Stimulated activated CD8-positive, alpha-beta memory T cell treated with anti-CD3 and anti-CD28 coated beads, Interleukin-2, amount 100 ng/mL, for 1 hour (primary cell): ENCODE measurements at places on chromosomes 16 and 17.

GRCh38 chr16:23771027-23771426 is 16.2 kb downstream of the CHP2 start:
- DNase-seq: no peak

DNA sequence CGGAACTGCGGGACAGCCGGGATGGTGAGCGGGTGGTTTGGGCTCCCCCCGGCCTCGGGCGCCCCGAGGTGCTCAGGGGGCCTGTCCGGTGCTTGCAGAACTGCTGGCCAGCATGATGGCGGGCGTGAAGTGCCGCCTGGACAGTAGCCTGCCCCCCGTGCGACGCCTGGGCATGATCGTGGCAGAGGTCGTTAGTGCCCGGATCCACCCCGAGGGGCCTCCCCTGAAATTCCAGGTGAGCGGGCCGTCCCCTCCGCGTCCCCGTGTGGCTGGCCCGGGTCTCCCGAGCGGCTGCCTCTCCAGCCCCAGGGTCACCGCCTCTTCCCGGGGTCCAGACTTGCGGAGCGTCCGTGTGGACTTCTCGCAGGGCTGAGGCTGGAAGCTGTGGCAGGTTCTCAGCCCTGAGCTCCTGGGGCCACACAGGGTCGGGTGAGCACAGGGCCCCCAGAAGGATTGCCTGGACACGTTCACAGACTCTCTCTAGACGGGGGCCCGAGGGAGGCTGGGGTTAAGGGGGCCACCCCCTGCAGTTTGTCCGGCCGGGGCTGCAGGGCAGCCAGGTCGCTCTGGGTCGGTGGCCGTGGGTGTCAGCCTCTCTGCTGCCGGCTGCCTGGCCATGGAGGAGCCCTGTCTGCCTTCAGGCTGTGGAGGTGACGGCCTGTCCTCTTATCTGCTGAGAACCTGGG is 7.4 kb downstream of the TELO2 start:
- no peak for DNase-seq

DNA sequence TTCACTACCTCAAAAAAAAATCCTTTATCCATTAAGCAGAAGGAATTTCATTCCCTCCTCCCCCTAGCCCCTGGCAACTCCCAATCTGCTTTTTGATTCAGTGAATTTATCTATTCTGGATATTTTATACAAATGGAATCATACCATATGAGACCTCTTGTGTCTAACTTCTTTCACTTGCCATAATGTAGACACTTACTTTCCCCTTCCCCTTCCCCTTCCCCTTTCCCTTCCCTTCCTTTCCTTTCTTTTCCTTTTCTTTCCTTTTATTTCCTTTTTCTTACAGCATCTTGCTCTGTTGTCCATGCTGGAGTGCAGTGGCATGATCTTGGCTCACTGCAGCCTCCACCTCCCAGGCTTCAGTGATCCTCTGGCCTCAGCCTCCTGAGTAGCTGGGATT is 50.5 kb downstream of the PSMD12 start:
- no peak for DNase-seq

GRCh38 chr17:64920026-64920418 is 744 bp upstream of the LRRC37A3 start:
- DNase-seq: no peak

DNA sequence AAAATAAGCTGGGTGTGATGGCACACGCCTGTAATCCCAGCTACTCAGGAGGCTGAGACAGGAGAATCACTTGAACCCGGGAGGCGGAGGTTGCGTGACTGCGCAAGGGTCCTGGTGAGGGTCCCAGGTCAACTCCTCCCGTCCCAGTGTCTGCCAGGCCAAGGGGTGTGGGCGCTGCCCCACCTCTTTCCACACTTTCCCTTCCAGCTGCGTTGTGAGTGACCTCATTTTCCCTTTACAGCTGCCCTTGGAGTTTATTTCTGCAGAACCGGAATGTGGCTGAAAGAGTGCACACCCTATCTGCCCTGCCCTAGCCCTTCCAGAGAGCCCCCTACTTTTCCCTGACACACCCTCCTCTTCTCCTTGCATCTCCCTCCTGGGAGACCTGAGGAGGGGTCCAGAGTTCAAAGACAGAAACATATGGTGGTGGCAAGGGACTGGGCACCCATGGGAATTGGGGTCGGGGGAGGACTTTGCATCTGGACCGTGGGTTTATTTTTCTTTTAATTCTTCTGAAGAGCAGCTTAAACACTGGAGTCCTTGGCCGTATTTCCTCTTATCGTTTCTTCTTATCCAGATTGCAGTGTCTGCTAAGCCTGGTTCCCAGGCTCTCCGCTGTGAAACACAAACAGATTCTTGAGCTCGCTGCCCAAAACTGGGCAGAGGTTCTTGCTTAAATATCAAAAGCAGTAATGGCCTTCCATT is 20.9 kb downstream of the MRC2 start:
- DNase-seq: no peak

DNA sequence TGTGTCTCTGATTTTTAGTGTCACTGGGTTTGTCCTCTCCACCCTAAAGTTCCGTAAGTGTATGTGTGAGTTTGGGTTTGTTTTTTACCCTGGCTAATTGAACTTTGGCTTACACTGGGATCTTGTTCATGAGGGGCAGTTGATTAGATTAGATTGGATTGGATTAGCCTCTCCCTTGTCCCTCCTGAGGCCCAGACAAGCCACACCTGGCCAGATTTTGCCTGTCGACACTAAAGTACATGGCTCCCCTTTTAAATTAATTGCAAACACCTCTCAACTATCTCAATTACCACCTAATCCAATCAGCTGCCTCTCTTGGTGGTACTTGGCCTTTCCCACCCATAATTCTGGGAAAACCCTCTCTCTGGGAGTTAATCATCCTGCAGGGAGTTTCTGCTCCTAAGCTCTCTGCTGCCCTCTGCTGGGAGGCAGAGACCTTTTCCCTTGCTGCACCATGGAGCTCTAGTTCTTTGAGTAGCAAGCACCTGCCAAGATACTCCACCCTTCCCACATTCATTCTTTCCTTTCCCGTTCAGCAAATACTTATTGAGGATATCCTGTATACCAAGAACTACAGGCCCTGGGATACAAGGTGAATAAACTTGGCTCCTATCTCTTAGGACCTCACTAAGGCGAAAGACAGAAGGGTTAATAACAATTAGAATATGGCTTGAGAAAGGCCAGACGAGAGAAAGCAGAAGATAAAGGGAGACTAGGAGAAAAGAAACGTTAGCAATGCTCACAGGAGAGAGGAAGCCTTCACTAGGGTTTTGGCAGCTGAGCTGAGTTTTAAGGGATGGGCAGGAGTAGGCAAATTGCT is 60.0 kb upstream of the MPHOSPH6 start:
- peak; percentile 32 for DNase-seq

DNA sequence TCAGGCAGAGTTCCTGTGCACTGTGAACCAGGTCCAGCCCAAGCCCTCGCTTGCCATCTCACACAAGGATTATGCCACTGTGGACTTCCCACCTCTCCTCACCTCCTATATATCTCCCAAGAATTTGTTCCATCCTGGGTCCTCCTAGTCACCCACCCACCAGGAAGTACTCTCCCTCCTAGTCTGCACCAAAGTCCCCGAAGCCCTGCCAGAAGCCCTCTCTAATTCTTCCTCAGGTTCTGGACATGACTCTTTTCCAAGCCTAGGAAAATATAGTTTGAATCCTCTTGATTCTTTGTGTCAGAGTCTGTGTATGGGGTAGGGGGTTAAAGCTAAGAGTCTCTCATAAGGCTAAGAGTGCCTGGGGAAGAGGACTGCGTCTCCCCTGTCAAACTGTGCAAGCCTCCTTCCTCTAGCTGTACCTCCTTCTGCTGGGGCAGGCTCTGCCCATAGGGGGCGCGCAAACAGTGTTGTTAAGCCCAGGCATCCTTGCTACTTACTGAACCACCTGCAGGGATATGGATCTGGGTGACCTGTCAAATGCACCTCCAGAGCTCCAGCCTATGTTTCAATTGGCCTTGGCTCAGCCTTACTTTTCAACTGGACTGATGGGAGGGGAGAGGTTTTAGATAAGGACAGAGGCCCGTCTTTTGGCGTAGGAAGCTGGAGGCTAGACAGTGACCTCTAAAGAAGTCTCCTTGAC is 16.6 kb upstream of the DLX4 start:
- peak; percentile 59 for DNase-seq

DNA sequence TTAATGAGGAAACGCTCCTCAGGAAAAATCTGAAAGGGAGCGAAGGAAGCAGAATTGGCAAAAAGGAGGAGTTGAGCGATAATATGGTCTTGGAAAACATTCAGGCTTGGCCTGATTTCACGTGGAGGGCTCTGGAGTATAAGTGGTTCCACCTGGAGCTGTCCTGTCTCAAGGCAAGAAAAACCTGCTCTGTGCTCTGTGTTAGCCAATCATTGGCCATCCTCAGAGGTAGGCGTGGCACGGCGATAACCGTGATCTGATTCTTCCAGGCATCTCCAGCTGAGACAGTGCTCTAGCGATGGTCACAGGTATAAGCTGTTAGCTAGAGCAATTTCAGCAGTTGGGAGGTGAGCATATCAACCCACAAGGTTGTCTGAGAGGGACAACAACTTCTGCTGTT is 450.5 kb upstream of the MAF start:
- DNase-seq: no peak

GRCh38 chr17:82748756-82749155 is 3.1 kb upstream of the TBCD start:
- DNase-seq: no peak

DNA sequence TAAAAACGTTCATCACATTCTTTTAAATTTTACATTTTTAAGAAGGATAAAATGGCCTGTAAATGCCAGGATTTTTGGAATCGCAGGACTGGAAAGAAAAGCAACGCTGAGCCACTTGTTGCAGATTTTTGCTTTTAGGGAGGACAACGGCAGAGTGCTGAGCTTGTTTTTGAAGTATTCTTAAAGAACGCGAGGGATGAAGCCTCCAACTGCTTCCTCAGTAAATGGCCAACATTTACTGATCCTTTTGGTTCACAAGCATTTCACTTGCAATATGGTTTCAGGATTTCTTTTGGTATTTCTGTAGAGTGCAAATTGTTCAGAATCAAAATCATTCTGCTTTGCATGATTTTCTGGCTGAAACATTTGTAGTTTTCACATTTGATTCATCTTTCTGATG is 2.8 kb upstream of the KRT23 start:
- no peak for DNase-seq

DNA sequence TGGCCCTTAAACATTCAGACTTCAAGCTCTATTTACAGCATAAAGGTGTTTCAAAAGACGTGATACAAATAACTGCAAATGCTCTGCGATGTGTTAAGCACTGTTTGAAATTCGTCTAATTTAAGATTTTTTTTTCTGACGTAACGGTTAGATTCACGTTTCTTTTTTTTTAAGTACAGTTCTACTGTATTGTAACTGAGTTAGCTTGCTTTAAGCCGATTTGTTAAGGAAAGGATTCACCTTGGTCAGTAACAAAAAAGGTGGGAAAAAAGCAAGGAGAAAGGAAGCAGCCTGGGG is 681 bp upstream of the MAPT start:
- no peak for DNase-seq

- no peak for DNase-seq
Measured at GRCh38 chr17:2233441-2233947, 70.1 kb downstream of the SMG6 start.

GRCh38 chr17:19645734-19646201 is 2.8 kb upstream of the ALDH3A2 start:
- peak; percentile 2 for DNase-seq

DNA sequence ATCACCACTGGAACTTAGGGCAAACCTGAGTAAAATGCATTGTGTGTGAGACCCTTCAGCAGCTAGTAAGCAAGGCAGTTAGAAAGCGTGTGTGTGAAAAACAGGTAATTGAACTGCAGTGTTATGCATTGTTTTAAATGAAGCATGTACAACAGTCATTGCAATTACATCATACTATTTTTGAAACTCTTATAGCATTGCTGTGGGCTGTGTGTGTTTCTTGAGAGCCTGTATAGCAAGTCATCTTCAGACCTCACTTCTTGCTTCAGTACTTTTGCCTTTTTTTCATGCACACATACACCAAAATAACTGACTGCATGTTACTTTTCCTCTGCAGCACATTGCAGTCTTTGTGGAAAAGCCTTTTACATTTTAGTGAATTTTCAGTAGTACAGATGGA is 19.2 kb downstream of the PTRH2 start:
- DNase-seq: no peak

- no peak for DNase-seq
Measured at GRCh38 chr16:46783800-46784199, 35.7 kb upstream of the MYLK3 start.

- DNase-seq: no peak
Measured at GRCh38 chr16:49622421-49623402, 233.2 kb downstream of the ZNF423 start.

GRCh38 chr17:54983260-54983659 is 14.7 kb downstream of the STXBP4 start:
- no peak for DNase-seq
